ENCODE measurements at places on chromosomes 6 and 20.

DNA sequence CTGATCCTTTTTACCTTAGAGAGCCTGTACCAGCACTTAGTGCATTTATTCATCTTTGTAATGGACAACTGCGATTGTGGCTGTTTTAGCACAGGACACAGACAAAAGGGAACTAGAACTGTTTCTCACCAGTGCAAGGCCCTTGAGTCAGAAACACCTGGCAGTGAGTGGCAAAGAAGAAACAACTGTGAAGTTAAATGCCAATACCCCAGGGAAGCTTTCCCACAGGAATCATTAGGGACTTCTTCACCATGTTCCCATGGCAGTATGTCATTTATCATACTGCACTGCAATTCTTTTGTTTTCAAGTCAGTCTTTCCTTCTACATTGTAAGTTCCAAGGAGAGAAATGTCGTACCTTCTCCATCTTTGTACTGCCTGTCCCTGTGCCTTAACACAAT, 28.6 kb upstream of the CDYL start:
- no peak for DNase-seq

GRCh38 chr20:45918182-45918737, 6.3 kb upstream of the PLTP start:
- DNase-seq: no peak

DNA sequence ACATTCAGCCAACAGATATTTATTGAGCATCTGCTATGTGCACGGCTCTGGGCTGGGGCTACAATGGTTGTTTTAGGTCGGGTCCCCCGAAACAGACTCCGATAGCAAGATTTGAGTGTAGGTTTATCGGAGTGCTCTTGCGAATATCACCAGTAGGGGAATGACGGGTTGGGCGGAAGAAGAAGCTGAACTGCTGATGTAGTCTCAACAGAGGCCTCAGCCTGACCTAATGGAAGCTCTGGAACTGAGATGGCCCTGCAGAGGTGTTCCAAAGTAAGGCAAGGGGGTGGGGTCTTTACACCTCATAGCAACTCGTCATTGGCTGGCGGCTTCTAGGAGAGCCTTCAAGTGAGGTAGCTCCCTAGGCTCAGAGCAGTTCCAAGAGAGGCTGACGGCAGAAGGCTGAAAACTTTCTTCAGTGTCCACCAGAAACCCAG, 1.1 kb downstream of the L3MBTL1 start:
- DNase-seq: no peak

GRCh38 chr20:58715391-58715800, 22.8 kb downstream of the NPEPL1 start:
- DNase-seq: no peak

- no peak for DNase-seq
Observed at GRCh38 chr6:163314791-163315470, 99.6 kb upstream of the QKI start.

DNA sequence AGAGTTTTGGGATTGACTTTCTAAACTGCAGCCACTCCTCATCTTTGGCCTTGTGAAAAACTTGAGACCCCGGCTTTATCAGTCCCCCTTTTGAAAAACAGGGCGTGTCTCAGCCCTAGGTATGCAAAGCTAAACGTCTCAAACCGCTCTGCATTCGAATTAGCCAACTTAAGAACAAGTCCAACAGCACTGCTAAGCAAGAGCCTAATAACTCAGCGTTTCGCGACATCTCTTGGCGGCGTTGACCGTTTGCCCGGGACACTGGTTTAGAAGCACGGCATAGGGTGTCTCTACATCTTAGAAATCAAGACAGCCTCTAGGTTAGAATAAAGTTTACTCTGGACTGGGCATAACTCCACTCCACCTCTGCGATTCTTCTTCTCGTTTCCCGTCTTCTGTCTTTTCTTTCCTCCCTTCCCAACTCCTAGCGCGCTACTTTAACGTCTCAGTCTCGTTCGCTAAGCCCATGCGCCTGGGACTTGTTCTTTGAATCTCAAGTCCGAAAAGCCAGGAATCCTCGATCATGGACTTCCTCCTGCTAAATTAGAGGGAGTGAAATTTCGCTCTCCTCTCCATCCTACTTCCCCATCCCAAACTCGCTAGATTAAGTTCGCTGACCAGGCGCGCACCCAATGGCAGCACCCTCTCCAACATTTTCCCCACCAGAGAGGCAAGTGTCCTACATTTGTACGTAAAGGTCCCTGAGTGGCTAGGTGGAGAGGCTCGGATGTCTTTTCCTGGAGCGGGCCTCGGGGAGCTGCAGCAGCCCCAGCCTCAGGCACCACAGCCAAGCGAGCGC, 10.5 kb upstream of the TFAP2A start:
- DNase-seq: no peak

GRCh38 chr6:41722969-41723529, 12.4 kb downstream of the TFEB start:
- DNase-seq: no peak

DNA sequence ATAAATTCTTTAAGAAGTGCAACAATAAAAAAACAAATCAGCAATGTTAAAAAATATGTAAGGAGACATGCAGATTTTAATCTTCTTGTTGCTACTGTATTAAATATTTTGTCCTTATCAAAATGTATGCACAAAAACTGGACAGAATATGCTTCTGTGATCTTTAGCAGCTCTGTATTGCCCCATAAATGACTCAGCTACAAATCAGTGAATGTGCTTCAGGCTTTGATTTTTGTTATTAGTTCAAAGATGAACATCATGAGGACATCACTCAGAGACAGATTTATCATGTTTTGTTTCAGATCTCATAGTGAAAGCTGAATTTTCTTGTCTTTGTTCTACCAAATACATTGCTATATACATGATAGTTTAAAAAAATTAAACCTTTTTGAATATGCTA, 312.4 kb downstream of the GRIK2 start:
- DNase-seq: no peak

DNA sequence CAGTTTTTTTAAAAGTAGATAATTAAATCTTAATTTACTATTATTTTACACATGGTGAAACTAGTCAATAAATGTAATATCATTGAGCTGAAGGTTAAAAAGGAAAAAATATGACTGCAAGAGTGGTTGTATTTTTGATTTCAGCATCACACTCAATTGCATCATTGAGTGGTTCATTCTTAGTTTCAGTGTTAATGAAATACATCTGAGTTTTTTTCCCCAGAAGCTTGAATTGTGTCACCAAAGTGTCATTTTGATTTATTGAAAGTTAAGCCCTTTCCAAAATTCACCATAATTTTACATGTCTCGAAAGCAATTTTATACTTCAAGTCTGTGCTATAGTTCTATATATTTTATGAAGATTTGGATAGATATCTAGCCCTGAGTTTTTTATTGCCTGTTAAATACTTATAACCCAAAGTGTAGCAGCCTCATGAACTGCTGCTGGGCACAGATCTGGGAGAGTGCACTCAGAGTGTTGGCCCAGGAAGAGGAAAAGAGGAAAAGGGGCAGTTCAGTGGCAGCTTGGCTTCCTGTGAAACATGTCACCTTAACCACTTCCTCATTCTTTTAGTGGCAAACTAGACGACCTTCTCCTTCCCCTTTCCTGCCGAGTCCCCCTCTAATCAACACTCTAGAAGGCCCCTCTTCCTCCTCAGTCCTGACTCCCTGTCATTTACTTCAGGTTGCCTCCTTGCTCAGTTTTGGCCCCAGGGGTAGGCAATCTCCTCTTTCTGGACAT, 140.7 kb downstream of the ESR1 start:
- no peak for DNase-seq

DNA sequence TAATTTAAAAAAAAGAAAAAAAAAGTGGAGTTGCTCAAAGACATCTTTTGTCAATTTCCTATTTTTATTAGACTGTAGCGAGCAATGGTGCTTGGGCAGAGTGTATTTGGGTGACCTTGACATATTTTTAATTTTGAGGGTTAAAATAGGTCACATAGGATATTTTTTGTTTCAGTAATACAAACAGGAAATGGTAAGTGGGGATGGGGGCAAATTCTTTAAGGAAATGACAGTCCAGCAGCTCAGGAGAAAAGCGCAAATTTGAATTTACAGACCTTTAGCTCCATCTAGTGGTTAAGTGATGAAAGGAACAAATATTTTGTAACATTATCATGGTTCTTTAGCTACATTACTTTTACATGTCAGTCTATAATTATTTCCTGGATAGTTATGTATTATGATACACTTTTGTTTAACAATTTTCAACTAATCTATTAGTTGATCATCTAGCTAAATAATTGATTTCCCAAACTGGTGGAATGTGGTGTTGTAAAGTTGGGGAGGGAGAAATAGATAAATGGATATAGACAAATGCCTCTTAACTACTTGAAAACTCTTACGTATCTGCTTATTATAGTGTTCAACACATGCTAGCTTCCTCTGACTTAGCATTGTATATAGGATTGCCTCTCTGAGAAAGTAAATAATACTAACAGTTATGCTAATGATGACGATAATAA, 10.0 kb downstream of the CITED2 start:
- no peak for DNase-seq

DNA sequence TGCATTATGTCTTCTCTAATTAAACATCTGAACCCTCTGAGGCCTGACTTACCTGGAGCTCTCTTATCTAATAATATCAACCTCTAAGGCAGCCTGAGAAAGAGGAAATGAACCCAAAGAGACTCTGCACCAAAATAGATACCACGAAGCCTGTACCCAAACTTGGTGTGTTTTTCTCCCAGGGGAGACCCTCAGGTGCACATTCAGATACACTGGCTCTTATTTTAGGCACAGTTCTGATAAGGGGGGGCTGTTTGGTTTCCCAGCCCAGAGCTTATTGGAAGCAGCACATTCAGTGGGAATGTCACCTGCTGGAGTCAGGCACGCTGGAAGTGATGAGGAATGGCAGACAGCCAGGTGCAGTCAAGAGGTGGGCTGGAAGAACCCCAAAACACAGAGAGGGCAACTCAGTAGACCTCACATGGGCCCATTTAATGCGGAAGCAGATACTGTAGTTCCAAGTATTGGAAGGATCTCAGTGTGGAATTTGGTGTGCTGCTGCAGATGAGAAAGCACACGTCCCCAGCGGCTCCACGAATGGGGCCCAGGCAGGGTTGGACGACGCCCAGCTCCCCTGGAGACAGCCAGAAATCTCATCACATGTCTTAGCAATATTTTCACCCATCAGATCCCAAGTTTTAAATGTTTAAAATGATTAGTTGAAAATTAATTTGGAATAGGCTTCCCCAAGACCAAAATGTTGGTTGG, 9.7 kb upstream of the CCR6 start:
- DNase-seq: peak; percentile 24

- DNase-seq: no peak
Observed at GRCh38 chr6:139153855-139154254, 19.0 kb downstream of the HECA start.

DNA sequence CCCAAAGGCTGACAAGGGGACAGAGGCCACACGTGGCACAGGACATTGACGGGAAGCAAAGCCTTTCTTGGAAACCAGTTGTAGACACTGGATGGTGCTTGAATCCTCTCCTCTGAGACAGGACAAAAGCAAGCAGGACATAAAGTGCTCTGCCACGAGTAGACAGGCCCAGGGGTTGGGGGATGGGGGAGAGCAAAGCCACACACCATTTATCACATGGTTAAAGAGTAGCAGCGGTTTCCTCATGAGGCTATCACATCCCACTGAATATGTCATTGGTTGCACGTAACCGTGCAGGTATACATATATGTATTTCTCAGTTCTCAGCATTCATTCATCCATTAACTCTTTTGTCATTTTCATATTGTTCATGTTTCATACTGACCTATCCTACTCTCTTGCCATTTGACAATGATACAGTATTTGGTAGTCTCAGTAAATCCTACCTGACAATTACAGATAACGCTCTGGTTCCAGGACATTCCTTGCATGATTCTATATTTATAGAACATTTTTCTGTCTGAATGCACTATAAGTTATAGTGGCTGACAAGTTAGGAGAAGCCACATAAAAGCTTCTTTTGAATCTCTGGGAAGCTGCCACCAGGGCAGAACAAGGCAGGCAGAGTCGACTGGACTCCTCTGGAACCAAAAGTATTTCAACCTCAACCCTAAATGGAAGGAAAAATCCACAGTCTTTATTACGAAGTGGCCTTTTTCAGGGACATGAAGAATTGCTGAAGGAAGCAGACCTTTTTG, 23.5 kb downstream of the METTL24 start:
- DNase-seq: no peak

GRCh38 chr6:143205991-143206390, 145.3 kb downstream of the AIG1 start:
- DNase-seq: no peak

GRCh38 chr20:40855269-40855668, 166.2 kb upstream of the MAFB start:
- DNase-seq: no peak

- no peak for DNase-seq
Observed at GRCh38 chr6:154479771-154480639, 30.5 kb downstream of the CNKSR3 start.

GRCh38 chr6:105779110-105779509, 307.0 kb upstream of the PRDM1 start:
- DNase-seq: no peak

- no peak for DNase-seq
Observed at GRCh38 chr20:58989196-58989595, 8.1 kb downstream of the NELFCD start.

- no peak for DNase-seq
Observed at GRCh38 chr20:57953638-57954037, 243.8 kb upstream of the PMEPA1 start.

- DNase-seq: no peak
Observed at GRCh38 chr6:102485480-102485879, 1092.0 kb downstream of the GRIK2 start.

GRCh38 chr6:21731411-21732031, 138.0 kb downstream of the SOX4 start:
- peak; percentile 74 for DNase-seq

GRCh38 chr20:6792789-6793188, 25.3 kb downstream of the BMP2 start:
- DNase-seq: no peak

DNA sequence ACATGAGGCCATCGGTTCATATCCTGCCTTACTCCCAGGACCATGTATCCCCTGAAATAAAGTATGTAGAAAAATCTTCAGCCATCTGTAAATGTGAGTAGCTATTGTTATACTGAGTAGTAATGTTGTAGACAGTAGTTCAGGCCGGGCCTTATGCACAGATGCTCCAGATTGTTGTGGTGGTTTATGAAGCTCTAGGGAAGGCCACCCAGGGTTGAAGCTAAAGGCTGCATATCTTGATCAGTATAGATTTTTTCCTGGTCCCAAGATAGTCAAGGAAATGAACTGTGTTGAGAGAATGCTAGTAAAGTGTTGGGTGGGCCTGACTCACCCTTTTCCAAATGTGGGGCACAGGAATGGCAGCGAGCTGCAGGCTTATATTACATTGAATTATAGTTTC, 81.4 kb downstream of the FNDC1 start:
- DNase-seq: no peak

- no peak for DNase-seq
Observed at GRCh38 chr20:51931371-51931781, 129.1 kb upstream of the SALL4 start.

- no peak for DNase-seq
Observed at GRCh38 chr20:46227272-46227767, 81.0 kb downstream of the CDH22 start.

GRCh38 chr6:53280207-53280606, 68.5 kb downstream of the ELOVL5 start:
- DNase-seq: no peak

GRCh38 chr20:54083459-54083858, 13.1 kb upstream of the BCAS1 start:
- no peak for DNase-seq

GRCh38 chr6:35624341-35625070, 64.2 kb downstream of the FKBP5 start:
- no peak for DNase-seq

All from breast epithelium (tissue), 4 donors.